ENCODE measurements at places on chromosomes 12 and 14.

GRCh38 chr14:34776611-34777010 is 62.2 kb upstream of the CFL2 start:
- no peak for ATAC-seq

GRCh38 chr12:21827083-21827482 is 52.6 kb upstream of the KCNJ8 start:
- no peak for ATAC-seq

DNA sequence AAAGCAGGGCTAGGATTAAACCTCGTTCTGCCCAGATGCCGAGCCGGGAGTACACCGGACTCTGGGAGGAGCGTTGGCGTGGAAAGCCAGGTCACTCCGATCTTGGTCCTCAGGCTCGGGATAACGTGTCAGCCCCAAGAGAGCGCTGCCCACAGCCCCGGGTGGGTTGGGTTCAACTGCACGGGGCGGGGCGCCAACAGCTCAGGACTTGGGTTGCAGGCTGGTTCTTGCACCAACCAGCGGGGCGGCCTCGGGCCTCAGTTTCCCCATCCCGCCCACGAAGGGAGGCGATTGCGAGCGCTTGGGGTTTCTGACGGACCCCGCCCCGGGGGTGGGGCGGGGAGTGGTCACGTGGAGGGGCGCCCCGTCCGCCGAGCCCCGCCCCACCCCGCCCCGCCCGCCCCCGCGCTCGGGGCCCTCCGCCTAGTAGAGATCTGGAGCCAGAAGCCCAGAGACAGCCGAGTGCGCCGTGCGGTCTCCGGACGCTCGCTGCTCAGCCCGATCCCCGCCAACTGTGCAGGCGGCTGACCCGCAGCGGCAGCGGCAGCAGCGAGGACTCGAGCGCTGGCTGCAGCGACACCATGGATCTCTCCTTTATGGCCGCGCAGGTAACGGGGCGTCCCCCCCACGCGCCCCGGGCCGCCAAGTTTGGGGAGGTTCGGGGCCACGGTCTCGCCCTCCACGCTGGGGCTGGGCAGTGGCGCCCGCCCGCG is at the start of gene C14orf132:
TSS of gene C14orf132 (plus strand) at position 443 of the 713 bp plus-strand sequence. CDS start at position 582, 139 bp downstream.
- ATAC-seq = peak; percentile 62

DNA sequence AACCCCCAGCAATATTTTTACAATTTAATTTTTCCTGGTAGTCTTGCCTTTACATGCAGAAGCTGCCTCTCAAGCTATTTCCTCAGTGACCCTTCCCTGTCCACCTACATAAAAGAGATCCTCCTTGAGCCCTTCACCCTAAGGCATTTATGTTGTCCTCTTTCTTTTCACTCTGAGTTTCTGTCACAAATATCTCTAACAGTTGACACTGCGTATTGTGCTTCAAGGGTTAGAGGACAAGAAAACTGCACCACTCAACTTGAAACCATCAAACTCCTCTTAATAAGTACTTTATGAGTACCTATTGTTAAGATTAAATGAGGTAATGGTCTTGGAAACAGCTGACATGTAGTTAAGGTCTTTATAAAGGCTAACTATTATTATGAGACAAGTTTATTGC is 557.7 kb downstream of the TRHDE start:
- no peak for ATAC-seq

GRCh38 chr12:94309373-94309772 is 150.3 kb downstream of the CEP83 start:
- peak; percentile 85 for ATAC-seq

GRCh38 chr12:102551186-102551585 is 70.8 kb upstream of the IGF1 start:
- ATAC-seq = no peak

- ATAC-seq = no peak
Observed at GRCh38 chr12:122537021-122537420, 10.0 kb downstream of the KNTC1 start.

GRCh38 chr14:23385642-23386265 is 8.9 kb downstream of the CMTM5 start:
- no peak for ATAC-seq

- no peak for ATAC-seq
Observed at GRCh38 chr12:130463818-130464670, 126.4 kb downstream of the PIWIL1 start.

- no peak for ATAC-seq
Observed at GRCh38 chr14:100617410-100618317, 30.4 kb upstream of the BEGAIN start.
